Right kidney (tissue), 9 donors: ENCODE measurements at places on chromosomes 1 and 21.

DNA sequence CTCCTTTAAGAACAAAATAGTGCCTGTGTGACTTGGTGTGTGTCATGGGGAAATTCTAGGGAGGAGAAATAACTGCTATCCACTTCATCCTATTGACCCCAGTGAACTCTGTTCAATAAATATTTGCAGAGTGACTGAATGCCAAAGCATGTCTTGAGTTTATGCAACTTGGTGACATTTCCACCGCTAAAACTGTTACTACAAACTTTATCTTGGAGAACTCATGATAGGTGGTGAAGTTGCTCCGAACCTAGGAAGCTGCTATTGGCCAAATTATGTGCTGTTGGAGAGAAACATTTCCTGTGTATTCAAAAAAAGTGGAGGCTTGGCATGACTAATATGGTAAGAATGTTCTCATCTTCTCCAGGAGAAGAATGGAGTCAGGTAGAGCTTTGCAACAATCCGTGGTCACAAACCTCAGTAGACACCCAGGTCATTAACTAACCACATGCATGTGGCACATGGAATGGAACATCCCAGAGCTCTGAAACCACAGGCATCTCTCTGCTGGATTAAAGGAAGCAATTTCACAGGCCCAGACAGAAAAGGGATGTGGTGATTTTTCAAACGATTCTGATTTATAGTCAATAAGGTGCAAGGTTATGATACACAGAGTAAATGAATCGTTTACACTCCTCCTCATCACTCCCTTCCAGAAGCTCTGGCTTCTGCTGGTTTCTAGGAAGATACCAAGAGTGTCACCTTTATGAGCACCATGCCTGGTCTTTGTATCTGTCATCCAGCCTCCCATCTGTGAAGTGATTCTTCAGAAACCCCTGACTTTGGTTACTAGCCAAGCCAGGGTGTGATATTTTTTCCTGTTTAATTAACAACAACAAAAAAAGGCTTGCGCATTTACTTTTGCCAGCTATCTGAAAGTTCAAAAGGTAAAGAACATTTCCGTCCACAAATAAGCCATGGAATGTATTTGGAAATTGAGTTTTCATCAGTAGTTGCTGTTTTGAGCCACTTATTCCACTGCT lies 361.1 kb downstream of the TGFB2 start:
- DNase-seq, result peak; percentile 3

DNA sequence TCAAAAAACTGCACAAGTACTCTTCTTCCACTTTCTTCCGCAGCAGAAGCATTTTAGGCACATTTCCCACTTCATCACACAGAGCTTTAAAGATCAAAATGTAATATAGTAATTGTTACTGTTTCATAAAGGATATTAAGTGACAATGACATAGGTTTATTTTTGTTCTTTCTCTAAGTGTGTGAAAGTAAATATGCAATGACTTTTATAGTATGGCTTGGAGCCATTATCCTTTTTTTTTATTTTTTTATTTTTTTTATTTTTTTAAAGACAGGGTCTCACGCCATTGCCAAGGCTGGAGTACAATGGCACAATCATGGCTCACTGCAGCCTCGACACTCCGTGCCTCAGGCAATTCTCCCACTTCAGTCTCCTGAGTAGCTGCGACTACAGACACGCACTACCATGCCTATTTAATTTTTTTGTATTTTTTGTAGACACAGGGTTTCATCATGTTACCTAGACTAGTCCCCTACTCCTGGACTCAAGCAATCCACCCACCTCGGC lies 7.0 kb downstream of the TRIM33 start:
- no peak for DNase-seq

DNA sequence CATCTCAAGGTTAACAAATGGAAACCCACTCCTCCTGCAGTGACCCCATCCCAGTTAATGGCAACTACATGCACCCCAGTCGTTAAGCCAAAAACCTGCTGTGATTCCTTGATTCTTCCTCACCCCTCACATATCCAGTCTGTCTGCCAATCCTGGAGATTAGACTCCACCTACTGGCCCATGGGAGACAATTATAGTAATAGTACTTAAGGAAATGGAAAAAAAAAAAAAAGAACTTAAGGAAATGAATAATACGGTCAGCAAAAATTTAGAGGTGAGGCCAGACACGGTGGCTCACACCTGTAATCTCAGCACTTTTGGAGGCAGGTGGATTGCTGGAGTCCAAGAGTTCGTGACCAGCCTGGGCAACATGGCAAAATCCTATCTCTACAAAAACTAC lies 7.0 kb downstream of the NOL9 start:
- no peak for DNase-seq

DNA sequence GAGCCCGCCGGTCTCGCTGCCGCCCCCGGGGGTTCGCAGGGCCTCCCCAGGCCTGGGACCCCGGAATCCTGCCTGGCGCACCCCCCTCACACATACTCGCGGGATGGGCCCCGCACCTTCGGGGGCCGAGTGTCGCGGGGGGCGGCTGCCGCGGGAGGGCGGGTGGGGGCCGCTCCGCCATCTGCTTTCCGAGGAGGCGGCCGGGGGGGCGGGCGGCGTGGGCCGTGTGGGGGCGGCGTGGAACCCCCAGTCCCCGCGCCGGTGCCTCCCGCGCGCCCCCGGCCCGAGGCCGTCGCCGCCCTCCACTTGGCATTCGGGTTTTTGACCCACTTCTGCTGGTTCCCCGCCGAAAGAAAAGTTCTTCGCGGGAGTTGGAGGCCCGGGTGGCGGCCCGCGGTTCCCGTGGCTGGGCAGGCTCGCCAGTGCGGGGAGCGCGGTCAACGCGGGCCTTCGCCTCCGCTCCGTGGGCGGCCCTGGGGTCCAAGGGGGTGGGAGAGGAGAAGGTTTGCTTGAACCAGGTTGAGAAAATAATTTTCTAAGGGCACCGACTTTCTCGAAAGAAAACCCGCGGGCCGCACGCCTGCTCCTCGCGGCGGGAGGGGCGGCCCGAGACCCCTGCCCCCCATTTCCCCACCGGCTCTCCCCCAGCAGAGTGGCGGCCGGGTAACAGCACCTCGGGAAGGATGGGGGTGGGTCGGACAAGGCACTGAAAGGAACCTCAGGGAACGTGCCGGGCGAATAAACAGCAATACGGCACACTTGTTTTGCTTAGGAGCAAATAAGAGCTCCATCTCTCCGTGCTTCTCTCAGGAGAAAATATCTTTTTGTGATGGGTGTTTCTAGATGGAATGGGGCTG lies 1.6 kb downstream of the PHF13 start:
- DNase-seq, result peak; percentile 60

DNA sequence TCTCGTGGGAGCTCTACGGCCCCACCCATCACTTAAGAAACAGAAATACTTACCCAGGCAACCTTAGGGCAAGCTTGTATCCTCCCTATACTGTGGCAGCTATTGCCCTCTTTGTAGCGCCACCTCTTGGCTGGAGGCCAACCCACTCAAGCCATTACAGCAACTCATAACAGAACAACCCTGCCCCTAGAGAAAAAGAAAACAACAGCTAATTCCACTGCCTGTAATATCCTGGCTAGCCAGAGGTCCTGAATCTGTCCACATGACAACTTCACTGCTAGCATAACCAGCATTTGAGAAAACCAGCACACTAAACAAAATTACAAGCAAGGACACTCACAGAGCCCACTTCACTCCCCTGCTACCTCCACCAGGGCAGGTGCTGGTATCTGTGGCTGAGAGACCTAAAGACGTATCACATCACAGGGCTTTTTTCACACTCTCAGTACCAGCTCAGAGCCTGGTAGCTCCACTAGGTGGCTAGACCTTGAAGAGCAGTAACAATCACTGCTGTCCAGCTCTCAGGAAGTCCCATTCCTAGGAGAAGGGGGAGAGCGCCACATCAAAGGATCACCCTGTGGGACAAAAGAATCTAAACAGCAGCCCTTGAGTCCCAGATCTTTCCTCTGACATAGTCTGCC lies 14.5 kb upstream of the MX1 start:
- DNase-seq, result no peak

GRCh38 chr1:31444725-31445448 lies 31.9 kb downstream of the SERINC2 start:
- DNase-seq, result no peak
